ENCODE measurements at places on chromosomes 6 and 20.

DNA sequence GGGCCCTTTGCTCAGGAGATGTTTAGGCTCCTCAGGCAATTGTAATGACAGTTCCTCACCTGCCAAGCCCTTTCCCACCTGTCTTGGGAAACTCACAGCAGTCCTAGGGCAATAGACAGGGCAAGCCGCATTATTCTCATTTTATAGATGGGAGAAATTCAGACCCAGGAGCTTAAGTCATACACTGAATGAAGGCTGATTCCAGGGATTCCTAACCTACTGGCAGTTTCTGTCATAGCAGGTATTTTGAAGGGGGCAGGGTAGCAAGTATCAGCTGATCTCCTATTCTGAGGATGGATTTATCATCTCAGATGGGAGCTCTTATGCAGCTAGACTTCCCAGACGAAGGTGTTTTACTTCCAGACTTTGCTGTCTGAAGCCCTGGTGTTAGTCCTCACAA, 61.4 kb upstream of the MYL9 start:
- no peak for DNase-seq

- no peak for DNase-seq
These were observed at the start of gene FOXF2 for GRCh38 chr6:1389369-1390132. FOXF2 (plus strand) TSS chr6:1389576; CDS start chr6:1389948, 372 bp downstream.

- DNase-seq = no peak
These were observed 75.7 kb upstream of the QKI start for GRCh38 chr6:163338671-163339405.

GRCh38 chr20:5900908-5901307, 49.4 kb downstream of the TRMT6 start:
- DNase-seq = no peak

GRCh38 chr20:62752181-62752670, 43.6 kb downstream of the NTSR1 start:
- no peak for DNase-seq

DNA sequence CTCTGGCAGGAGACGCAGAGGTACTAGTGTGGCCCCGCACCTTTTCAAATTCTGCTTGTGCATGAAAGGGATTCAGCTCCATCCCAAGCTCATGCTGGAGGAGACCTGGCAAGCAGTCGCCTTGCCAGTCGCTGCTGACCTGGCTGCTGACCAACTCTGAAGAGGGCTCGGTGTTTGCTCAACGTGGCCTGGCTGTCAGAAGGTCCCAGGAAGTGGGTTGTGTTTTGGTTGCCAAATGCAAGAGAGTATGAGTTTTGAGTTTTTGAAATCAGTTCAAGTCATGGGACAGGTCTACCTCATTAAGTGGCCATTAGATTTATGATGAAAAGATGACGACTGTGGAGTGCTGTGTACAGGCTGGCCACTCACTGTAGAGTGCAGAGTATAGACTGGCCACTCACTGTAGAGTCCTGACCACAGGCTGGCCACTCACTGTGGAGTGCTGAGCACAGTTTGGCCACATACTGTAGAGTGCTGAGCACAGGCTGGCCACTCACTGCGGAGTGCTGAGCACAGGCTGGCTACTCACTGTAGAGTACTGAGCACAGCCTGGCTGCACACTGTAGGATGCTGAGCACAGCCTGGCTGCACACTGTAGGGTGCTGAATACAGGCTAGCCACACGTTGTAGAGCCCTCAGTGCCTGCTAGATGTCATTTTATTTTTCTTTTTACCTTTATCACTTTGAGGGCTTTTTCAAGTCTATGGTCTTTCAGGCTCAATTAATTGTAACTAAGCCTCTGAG, 193.9 kb downstream of the ZNF217 start:
- DNase-seq = no peak

DNA sequence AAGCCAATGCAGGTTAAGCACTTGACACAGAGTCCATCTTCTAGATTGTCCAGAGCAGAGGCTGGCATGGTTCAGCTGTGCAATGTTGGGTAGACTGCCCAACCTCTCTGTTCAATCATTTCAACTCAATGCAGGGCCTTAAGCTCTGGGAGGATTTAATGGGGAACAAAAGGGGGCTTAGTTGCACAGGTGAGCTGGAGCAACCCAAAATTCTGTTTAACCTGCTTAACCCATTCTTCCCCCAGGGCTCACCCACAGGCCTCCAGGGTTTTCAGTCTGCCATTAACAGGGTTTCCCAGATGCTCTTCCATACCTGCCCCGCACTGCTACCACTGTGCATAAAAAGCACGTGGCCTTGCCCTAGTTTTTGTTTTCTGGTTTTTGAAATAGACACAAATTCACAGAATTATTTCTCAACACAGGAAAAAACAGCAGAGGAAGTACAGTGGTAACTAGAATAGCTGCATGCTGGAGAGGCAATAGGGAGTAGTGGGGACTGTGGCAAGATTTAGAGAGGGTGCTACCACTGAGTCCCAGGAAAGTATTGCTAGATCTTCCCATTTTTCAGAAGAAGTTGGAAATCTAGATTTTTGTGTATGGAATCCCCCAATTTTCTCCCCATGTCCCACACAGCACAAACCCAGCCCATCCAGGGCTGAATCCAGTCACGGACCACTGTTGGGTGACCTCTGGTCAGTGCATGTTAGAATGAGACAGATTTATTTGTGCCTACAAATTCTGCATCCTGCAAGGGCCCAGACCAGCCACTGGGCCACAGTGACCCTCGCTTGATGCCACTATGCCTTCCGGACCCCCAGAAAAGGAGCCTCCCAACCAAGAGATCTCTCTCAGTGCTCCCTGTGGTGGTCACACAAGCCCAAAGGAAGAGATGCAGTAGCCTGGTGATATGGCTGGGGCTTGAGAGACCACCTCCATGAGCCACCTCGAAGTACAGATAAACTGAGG, 4.6 kb downstream of the PTGIS start:
- DNase-seq = no peak

GRCh38 chr6:81326881-81327561, 425.5 kb downstream of the TENT5A start:
- peak; percentile 66 for DNase-seq

GRCh38 chr20:37233548-37234253, 27.9 kb downstream of the GHRH start:
- DNase-seq = no peak

DNA sequence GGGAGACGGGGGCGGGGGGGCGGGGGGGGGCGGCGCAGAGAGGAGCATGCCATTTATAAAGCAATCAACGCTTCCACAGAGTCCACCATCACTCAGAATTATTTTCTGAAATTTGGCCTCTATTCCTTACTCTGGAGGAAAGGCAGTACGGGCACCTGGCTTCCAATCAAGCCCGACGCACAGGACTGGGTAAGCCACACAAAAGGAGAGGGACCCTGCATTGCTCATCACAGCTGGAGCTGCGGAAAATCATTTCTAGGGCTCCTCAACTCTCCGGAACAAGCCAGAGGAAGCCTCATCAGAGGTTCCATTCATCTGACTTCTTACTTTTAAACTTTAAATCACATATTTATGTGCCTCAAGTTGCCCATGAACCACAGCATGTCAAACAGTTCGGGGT, 55.9 kb downstream of the TTI1 start:
- DNase-seq = no peak

DNA sequence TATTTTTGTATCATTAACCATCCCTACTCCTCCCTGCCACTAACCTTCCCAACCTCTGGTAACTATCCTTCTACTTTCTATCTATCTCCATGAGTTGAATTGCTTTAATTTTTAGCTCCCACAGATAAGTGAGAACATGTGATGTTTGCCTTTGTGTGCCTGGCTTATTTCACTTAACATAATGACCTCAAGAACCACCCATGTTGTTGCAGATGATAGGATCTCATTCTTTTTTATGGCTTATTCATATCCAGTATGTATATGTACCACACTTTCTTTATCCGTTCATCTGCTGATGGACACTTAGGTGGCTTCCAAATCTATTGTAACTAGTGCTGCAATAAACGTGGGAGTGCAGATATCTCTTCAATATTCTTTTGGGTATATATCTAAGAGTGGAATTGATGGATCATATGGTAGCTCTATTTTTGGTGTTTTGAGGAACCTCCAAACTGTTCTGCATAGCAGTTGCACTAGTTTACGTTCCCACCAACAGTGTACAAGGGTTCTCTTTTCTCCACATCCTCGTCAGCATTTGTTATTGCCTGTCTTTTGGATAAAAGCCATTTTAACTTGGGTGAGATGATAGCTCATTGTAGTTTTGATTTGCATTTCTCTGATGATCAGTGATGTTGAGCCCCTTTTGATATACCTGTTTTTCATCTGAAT, 201.4 kb downstream of the ARHGAP18 start:
- DNase-seq = no peak

- DNase-seq = no peak
These were observed 116.5 kb downstream of the SOBP start for GRCh38 chr6:107606407-107606806.

GRCh38 chr20:17394411-17394810, 136.8 kb downstream of the BFSP1 start:
- DNase-seq = no peak

- DNase-seq = no peak
These were observed at the start of gene CCN5 for GRCh38 chr20:44714701-44715498. CCN5 (plus strand) TSS chr20:44715369; CDS start chr20:44715391, 22 bp downstream.

- no peak for DNase-seq
These were observed 15.9 kb downstream of the AGPAT4 start for GRCh38 chr6:161257793-161258457.

GRCh38 chr6:15243910-15244619, 1.8 kb upstream of the JARID2 start:
- no peak for DNase-seq

- no peak for DNase-seq
These were observed 226.6 kb upstream of the RIN2 start for GRCh38 chr20:19531446-19531845.

DNA sequence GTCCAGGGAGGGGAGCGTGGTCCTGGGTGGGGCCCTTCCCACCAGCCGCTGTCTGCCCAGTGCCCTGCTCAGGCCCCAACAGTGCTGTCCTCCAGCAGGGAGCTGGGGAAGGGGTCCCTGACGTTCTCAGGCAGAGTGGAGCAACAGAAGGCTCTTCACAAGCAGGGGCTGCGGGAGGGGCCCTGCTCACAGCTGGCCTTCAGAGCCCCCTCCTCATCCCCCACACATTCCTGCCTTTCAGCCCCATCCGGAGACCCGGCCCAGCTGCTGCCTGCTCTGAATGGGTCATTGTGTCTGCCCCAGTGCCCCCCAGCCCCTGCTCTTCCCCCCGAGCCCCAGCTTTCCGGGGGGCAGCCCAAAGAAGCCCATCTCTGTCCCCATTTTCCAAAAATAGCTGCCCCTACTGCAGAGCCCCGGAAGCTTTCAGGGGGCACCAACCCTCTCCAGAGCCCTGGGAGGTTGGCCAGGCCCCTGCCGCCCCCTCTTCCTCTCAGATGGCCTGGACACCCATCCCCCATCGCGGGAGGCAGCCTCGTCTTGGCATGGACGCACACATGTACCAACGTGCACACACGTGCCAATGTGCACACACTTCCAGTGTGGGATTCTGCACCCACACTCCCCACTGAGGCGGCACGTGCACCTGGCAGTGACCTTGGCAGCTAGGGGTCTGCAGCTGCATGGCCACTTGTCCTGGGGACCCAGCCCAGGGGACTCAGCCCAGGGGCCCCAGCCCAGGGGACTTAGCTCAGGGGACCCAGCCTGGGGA, 3.7 kb downstream of the COL20A1 start:
- no peak for DNase-seq

- DNase-seq = no peak
These were observed 11.9 kb downstream of the ERMARD start for GRCh38 chr6:169763308-169763707.

DNA sequence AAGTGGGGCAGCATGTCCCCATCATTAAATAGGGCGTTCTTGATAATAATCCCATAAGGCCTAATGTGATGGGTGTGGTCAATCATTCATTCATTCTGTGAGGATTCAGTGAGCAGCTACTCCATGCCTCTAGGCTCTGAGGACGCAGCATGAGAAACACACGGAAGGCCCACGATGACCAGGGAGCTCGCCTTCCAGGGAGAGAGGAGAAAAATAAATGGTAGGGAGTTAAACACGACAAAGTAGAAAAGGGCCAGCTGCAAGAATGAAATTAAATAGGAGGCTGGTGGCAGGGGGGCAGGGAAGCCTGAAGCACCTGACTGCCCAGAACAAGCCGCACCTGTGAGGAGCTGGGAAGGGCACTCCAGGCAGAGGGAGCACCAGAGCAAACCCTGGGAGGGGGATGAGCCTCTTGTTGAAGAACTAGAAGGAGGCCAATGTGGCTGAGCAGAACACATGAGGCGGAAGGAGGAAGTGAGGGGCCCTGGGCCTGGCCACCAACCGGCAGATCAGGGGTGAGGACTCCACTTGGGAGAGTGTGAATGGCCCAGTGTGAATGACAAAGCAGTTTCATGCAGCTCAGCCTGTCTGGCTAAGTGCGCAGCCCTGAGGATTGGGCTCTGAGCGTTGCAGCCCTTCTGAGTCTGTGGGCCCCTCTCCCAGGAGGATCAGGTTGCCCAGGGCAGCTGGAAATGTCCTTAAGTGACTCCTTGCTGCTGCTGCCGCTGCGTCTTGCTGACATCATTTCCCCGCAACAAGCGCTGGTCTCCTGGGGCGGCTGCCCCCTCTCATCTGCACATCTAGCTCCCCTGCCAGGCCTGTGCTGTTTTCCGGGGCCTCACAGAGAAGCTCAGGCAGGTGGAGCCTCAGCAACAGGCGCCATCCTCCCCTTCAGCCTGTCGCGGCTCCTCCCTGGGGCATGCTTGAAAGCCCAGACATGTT, 99.9 kb downstream of the CDH26 start:
- peak; percentile 71 for DNase-seq

DNA sequence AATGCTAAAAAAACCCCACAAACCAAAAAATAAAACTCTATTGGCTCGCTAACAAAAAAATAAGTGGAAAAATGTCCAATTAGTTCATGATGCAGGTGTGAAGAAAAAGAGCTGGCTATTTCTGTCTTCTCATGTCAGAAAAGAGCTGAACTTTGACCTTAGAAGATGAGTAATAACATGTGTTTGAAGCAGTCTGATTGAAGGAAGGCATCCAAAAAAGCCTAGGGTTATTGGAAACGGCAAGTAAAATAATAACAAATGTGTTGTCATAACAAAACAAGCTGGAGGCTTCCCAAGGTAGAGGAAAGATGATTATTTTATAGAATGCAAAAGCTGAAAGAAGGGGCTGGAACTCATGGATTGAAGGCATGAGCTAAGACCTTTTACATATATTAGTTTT, 94.4 kb upstream of the FAM184A start:
- DNase-seq = no peak

- DNase-seq = no peak
These were observed 17.9 kb downstream of the CASS4 start for GRCh38 chr20:56429941-56430340.

GRCh38 chr20:47243532-47244305, 112.8 kb downstream of the ZMYND8 start:
- no peak for DNase-seq

DNA sequence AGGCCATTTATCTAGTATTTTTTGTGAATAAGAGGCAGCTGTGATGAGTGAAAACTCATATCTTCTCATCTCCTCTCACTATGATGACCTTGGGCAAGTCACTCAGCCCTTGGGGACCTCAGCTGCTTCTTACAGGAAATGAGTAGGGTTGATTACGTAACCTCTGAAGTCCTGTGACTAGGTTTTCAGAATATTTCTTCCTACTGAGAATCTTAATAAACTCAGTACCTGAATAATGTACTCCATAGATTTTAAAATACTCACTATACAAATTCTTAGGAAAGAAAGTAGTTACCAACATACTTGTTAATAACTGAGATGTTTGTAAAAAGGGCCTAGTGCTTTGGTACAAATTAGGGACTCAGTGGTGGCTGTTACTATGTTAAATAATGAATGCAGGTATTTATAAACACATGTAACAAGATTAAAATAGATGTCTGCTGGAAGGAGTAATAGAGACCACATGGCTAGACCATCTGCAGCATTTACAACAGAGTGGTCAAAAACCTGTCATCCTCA, 60.9 kb downstream of the RPRD1B start:
- peak; percentile 77 for DNase-seq

All from SK-N-MC (cell line).